ENCODE measurements at places on chromosomes 5 and 9.

- no peak for DNase-seq
These were observed 353.5 kb upstream of the POU5F2 start for GRCh38 chr5:94094793-94095441.

DNA sequence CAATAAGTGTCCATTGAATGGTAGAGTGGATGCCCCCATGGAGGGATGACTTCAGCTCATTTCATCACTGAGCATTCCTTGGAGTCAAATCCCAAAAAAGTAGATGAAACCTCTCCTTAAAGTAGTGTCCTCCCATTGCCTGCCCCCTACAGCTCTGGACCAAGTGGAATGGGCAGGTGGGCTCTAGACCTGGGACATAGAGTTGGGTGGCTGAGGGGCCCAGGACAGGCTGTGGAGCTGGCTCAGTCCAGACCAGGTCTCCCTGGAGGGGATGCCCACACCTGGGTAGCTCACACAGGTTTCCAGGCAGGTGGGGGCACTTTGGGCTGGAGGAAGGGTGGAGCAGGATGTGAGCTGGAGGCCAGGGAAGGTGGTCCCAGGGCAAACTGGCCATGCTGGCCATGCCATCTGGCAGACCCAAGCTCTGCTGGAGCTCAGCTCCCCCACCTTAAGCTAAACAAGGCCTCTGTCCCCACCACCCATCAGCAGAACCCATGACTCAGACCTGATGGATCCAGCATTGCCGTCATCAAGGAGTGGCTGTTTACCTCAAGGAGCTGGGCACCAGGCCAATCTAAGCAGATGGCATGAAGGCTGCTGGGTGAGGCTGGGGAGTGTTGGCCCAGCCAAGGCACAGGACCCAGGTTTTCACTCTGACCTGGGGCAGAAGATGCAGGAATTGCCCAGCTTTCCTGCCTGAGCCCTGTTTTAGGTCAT is 6.2 kb upstream of the SPINK4 start:
- no peak for DNase-seq

- DNase-seq, result no peak
These were observed 792.4 kb downstream of the PTPRD start for GRCh38 chr9:9820436-9820835.

GRCh38 chr5:3035452-3035851 is 284.0 kb upstream of the IRX2 start:
- DNase-seq, result no peak

DNA sequence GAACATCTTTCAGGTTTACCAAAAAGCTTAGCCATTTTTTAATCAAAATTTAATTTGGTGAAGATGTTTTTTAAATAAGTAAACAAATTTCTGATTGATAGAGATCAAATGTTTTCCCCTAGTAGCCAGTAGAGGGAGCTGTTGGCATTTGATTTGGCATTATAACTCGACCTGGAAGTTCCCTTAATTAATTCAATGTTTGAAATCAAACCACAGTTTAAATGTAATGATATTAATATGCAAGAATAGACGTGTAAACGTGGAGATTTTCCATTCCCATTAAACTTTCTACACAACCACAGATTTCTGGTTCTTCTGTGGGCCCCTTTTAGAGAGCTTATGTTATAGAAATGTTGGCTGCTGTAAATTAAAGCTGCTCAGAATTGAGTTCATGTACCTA is 148.1 kb upstream of the MPDZ start:
- peak; percentile 83 for DNase-seq

DNA sequence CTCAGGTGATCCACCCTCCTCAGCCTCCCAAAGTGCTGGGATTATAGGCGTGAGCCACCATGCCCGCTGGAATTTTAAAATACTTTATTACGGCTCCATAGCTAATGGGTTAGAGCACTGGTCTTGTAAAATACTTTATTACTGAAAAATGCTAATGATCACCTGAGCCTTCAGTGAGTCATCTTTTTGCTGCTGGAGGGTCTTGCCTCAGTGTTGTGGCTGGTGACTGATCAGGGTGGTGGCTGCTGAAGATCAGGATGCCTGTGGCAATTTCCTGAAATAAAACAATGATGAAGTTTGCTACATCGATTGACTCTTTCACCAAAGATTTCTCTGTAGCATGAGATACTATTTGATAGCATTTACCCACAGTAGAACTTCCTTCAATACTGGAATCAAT is 26.0 kb upstream of the GNE start:
- no peak for DNase-seq

GRCh38 chr9:137123468-137123837 is 8.9 kb upstream of the DPP7 start:
- DNase-seq, result no peak

- DNase-seq, result no peak
These were observed 159.6 kb upstream of the GPR151 start for GRCh38 chr5:146675636-146676035.

DNA sequence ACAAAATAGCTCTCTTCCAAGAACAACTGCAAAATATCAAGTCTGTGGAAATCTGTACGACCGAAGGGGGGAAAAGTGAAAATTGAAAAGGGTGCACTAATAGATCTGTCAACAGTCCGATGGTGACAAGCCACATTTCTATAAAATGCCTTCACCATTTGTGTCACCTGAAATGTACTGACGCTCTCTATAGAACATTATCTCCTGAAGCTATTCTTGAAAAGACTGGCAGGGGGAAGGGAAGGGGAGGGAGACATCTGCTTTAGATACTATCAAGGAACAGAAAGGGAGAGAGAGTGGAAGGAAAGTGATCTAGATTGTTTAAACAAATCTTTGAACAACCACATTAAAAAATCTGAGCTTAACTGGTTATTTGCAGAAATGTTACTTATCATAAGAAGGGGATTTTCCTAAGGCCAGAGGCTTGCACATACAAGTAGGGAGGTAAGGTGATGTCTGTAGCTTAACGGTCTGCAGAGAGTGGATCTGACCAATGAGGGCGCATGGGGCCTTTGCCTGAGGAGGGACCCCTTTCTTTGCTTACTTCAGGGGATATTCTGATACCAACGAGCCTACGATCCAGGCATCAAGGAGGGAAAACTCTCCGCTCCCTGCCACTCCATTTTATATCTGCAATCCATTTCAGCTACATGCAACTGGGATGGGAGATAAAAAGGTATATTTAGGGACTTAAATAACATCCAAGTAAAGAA is 92.1 kb downstream of the CRB2 start:
- DNase-seq, result no peak

DNA sequence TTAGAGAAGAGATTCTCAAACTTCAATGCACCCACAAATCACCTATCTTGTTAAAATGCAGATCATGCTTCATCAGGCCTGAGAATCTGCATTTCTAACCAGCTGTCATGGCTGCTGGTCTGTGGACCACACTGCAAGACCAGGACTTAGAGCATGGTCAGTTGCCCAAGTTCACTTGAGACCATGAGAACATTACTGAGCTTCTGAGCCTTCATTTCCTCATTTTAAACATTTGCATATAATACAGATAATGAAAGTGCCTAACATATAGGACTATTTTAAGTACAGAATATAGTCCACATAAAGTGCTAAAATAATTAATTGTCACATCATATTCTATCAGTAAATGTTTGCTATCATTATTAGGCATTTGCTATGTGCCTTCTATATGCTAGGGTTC is 260.8 kb upstream of the TNC start:
- no peak for DNase-seq

GRCh38 chr5:100840370-100840769 is 62.7 kb downstream of the ST8SIA4 start:
- DNase-seq, result no peak

DNA sequence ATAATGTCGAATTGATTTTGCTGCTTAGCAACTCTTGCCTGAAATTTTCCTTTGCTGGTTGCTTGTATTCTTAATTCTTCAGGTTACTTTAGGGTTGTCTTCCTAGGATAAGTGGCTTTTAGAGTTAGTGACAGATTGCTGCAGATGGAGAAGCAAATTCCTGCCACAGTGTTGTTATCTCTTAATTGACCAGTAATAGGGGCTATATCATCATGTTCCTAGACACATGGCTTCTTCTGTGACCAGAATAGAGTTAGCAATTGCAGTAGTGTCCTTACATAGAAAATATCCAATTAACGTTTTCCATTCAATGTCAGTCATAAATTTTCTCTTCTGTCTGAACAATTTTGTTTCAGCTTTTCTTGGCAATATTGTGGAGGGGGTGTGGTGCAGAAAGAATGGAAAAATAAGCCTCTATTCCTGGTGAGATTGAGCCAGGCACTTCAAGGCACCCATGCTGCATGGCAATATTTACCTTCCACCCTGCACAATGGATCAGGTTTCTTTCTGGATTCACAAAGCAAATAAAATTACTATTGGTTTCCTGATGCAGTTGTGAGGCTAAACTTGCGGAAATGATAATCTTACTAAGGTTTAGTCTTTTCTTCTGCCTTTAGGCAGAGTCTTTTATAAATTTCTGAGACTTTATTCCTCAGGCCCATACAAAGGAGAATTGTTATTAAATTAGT is 1481.5 kb downstream of the EFNA5 start:
- DNase-seq, result no peak

- no peak for DNase-seq
These were observed 31.5 kb downstream of the MLANA start for GRCh38 chr9:5922192-5922591.

- DNase-seq, result no peak
These were observed 8.5 kb downstream of the EGFL7 start for GRCh38 chr9:136671254-136671614.

DNA sequence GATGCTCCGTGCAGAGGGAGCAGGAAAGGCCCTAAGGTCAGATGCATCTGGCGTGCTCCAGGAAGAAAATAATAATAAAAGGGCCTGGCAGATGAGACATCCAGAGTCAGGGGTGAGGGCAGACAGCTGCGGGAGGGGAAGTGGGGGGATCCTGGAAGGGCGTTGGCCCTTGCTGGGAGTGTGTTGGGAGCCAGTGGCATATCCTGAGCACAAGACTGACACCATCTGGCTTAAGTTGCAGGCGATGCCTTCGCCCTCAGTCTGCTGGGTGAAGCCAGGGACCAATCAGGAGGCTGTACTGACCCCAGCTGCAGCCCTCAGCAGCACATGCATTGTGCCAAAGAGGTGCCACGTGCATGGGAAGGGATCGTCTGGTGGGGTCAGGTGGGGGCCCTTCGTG is 3.8 kb downstream of the OR2V2 start:
- DNase-seq, result no peak

DNA sequence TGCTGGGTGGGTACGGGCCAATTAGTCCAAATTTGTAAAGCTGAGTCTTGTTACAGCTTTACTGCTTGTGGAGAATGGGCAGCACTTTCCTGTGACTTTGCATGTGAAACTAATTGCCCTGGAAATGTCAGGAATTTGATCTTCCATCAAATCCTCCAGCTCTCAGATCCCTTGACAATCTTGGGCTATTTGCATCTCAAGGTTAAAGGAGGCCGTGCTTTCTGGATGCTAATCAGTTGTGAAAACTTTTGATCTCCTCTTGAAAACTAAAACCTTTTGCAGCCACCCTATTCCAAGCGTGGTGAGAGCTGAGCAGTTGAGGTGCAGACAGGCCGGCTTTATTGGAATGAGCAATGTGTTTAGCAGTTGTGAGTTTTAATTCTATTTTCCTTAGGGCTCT is 68.0 kb upstream of the CLINT1 start:
- DNase-seq, result no peak

Data from hippocampal formation (tissue), 2 donors.